Activated CD4-positive, alpha-beta T cell treated with anti-CD3 and anti-CD28 coated beads, Interleukin-2, amount 50 U/mL, for 24 hours (primary cell): ENCODE measurements at places on chromosomes 3 and 15.

GRCh38 chr3:157683668-157684067 is 180.5 kb upstream of the VEPH1 start:
- DNase-seq: no peak

GRCh38 chr3:49625071-49625470 is 49.1 kb upstream of the APEH start:
- DNase-seq: no peak

DNA sequence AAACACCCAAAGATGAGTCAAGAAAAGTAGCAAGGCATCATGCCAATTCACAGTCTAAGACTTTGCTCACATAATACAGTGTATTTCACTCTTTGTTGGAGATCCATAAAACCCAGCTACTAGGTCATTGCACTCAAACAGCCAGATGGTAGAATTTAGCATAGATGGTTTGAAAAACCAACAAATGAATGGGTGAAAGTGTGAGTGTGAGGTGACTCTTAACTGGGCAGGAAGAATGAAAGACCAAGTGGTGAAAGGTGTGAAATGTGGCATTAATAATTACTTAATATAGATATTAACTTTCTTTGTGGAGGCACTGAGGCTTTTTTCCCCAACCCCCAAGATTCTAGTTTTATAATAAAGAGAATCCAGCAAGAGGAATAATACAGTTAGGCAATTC is 159.5 kb downstream of the SQOR start:
- DNase-seq: no peak

DNA sequence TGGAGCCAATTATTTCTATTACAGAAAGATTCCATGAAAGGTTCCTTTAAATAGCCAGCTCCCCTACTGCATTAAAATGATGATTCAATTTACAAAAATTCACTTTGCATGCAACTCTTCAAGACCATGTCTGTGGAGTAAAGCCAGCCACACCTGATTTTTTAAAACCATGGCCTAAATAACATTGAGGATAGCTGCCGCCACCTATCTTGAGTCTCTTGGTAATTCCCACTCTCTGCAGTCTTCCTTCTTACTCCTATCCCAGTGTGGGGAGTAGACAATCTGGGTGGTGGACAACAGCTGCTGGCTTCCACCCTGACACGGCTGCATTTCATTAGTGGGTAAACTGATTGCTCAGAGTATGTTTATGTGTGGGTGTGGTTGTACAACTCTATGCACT is 10.7 kb downstream of the LRTM1 start:
- DNase-seq: no peak

DNA sequence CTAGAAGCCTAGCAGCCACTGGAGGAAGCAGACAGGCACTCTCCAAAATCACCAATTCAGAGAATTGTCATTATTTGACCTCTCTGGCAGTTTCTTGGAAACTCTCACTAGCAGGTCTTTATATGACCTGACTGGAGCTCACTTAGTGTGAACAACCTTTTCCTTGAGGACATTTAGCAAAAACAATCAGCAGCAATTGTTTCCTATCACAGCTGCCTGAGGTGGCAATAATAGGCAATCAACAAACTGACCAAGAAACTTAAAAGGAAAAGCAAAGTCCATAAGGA is 162.4 kb upstream of the STT3B start:
- no peak for DNase-seq

GRCh38 chr3:132220986-132221385 is 96.2 kb upstream of the ACP3 start:
- DNase-seq: no peak

GRCh38 chr3:139318826-139319225 is 25.0 kb upstream of the MRPS22 start:
- DNase-seq: no peak

DNA sequence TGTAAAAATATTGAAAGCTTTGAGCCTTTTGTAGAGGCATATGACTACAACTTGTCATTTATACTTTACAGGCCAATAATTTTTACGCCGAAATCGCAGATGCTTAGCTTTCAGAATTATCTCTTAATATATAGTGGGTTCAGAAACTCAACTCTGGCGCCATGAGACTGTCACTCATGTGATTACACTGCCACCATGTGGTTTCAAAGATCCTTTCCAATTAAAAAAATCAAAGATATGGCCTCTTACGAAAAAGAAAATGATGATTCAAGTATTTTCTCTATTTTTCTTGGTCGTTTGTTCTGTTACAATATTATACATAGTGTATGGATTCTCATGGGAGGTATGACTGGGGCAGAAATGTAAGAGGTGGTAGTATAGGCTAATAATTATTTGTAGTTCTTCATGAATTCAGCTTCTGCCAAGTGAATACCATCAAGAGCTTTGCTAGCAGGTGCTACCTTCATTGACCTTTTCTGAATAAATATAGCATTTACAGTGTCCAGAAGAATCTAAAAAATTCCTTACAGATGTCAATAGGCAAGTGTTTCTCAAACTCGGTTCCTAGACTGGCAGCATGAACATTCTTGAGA is 751.7 kb upstream of the GOLIM4 start:
- no peak for DNase-seq

DNA sequence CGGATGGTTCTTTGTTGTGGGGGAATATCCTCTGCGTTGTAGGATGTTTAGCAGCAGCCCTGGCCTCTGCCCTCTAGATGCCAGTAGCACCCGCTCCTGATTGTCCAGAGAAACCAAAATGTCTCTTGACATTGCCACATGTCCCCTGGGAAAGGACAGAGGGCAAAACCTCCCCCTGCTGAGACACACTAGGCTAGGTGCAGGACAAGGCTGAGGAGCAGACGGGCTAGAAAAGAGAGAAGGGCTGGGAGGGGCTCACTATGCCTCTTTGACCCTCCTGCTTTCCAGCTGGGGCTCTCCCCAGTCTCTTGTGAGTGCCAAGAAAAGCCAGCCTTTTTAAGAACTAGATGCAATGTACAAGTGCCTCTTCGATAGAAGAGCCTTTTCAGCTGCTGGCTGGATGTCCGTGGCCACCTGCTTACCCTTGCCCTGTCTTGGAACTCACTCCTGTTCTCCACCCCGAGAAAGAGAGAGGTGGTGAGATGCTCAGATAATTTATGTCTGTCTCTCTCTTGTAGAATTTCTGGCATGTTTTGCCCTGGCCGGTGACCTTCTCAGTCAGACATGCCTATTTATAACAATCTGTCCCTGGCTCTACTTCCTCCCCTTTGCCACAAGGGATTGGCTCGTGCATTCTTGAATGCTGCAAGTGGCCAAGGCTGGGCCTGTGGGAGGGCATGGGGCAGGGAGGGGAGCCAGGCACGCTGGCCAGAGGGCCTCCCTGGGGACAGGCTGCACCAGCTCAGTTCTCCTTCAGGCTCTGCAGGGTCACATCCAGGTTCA is 142.6 kb downstream of the RPLP1 start:
- no peak for DNase-seq

- DNase-seq: no peak
Observed at GRCh38 chr3:46067401-46067800, 40.1 kb upstream of the XCR1 start.

DNA sequence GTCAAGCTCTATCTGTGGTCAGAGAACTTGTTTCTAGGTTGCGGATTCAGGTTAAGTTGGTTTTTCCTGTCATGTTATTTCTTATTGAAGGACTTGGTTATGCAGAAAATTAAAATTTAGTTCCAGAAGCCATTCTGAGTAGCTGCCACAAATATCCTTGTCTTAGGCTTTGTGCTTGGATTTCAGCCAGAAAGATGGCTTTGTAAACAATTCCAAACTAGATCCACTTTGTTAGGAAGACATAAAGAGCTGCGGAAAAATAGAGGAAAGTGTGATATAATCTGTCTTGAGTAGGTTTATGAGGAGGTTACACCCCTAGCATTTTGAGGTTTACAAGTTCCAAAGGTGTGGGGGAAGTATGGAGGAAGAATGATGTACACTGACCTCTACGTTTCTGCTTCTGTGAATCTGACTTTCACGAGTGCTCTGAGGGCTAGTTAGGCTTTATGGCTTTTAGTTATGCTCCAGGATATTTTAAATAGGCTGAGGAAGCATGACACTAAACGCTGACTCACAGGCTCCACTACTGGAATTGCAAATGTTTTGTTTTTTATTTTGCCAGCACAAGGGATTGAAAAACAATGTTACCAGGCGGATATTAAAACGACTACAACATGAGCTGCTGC is 46.3 kb upstream of the UTS2B start:
- DNase-seq: no peak

DNA sequence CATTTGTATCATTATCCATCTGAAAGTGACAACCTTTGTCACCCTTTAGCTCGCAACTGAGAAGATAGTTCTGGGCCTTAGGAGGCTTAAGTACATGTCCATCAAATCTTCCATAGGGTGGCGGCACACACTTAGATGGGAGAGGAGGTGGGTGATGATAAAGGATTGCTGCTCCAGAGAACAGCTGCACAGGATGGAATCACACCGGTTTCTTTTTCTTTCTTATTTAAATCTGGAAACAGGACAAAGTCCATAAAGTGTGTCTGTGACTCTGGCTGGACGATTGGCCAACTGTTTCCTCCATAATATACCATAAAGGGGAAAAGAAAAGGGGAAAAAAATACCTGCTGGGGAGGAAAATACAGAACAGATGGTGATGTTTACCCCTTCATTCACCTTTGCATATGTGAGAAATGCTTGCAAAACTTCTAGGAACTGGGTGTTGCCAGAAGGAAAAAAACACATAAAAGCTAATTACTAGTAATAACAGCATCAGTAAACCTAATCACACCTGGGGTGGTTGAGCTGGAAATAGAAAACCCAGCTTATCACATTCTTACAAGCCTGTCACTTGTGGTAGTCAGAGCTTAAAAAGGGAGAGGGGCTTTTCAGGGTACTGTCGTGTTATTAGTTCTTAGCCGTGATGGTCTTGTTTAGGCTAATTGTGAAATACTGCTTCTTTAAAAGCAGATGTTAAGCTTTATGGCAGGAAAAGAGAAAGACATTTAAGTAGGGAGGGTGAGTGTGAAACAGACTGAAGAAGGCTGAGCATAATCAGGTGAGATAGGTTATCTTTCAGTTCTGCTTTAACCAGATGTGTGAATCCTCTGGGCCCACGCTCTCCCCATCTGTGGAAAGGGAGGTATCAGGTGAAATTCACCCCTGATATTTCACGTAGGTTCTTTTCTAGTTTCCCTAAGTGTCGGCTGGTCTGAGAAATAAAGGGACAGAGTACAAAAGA is 16.7 kb downstream of the C2CD4A start:
- DNase-seq: no peak

DNA sequence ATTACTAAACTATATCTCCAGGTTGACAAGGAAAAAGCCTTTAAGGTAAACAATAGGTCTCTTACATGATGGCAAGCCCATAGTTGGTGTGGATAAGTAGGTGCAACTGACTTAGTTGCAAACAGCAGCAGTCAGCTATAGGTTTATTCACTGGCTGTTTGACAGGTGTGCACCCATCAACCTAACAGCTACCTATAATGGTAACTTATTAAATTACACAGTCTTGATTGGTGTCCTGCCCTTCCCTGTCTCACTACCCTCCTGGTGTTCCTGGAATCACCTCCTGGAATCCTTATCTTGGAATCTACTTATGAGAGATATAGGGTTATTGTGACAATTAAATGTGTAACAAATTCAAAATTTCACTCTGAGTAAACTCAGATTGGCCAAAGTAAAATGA is 467.8 kb upstream of the UBE2E2 start:
- DNase-seq: no peak

- DNase-seq: no peak
Observed at GRCh38 chr3:98272126-98272525, 8.1 kb downstream of the OR5H6 start.
